ENCODE measurements at places on chromosomes 7 and 10. TPM values are rescaled to one million over a fixed set of nuclear protein-coding genes. Genes with fewer than 3 reads are reported as not detected.

PPP1R9A gene
- 0.18 TPM for total RNA-seq

LOXL4 gene
- 32.9 TPM for total RNA-seq

FGL2 gene
- total RNA-seq = 58.2 TPM

NPC1L1 gene
- 0.14 TPM for total RNA-seq

CWF19L1 gene
- total RNA-seq = 21.4 TPM

SPDYE11 gene
- not detected for total RNA-seq

C7orf33 gene
- total RNA-seq = not detected

ABCB4 gene
- 3.4 TPM for total RNA-seq

THSD7A gene
- 0.55 TPM for total RNA-seq

All from smooth muscle cell of bladder (primary cell).